CD8-positive, alpha-beta T cell (primary cell): ENCODE measurements at places on chromosomes 5 and 9.

DNA sequence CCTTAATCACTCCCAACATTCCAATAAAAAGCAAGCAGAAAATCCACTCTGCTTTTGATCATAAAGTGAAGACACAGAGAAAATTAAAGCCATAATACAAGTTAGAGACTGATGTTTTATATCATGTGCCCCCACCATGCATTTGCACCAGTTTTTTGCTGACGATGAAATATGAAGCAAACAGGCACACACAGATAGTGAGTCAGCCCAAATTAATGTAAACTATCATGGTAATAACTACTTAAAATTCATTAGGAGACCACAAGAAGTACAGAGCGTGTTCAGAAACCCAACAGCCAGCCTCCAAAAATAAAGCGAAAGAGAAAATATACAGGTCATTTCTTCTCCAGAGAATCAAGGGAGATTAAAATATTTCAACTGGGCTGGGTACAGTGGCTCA is 46.4 kb upstream of the KDM4C start:
- no peak for DNase-seq

- no peak for DNase-seq
Observed at GRCh38 chr9:72165326-72165725, 16.1 kb downstream of the GDA start.

DNA sequence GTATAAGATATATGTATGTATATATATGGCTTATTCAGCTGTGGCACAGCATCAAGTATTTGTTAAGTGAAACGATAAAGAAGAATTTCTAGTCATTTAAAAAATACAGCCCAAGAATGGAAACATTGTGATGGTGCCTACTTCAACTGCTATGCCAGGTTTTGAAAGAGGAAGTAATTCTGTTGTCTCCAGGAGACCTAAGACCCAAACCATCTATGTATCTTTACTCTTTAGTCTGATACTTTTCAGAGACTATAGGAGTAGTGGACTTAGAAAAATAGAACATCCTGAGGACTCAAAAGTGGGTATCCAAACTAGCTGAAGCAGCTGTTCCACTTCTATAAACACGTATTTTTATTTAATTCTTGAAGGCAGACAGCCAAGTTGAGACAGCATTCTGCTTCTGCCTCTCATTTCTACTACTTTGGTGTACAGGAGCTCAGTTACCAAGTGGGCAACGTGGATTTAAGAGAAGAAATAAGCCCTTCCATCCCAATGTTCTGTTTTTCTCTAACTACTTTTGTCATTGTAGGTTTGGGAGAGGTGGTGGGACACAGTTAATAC is 110.7 kb downstream of the RPS23 start:
- DNase-seq, result no peak

DNA sequence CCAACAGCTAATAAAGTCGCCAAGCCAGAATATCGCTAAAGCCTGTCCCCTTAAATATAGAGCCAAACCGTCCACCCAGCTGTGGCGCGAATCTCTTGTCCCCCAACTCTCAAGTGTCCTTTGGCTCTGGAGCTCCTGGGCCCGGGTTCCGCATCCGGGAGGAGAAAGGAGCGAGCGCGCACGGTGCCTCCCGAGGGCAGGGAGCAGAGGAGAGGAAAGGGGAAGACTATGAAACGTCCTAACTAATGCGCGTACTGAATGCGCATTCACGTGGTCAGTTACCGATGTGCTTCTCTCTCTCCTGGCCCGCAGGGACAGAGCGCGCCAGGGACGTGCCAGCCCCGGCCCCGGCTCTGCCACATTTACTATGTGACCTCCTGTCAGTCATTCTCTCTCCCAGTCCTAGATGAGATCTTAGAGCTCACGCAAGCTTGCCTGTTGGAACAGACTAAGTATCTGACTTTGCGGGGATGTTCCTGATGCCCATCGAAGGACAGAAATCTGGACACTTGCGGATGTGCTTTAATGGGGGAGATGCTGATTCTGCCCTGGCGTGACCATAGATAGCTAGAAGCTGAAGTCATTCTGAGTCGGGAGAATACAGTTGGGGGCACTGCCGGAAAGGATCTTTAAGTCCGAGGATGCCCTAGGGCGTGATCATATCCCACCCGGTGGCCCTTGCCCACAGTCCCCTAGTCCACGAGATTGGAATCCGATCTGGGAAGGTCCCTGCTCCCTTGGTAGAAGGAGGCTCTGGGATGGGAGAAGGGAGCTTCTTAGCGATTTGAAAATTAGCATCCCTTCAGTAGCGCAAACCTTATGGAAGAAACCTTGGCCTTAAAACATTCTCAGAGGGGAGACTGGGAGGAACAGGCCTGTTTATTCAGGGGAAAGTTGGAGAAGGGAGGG is 5.7 kb upstream of the EBF1 start:
- DNase-seq, result no peak

GRCh38 chr5:95175106-95175505 is 109.8 kb downstream of the MCTP1 start:
- DNase-seq, result no peak

- DNase-seq, result no peak
Observed at GRCh38 chr5:168171901-168172759, 119.3 kb upstream of the WWC1 start.

DNA sequence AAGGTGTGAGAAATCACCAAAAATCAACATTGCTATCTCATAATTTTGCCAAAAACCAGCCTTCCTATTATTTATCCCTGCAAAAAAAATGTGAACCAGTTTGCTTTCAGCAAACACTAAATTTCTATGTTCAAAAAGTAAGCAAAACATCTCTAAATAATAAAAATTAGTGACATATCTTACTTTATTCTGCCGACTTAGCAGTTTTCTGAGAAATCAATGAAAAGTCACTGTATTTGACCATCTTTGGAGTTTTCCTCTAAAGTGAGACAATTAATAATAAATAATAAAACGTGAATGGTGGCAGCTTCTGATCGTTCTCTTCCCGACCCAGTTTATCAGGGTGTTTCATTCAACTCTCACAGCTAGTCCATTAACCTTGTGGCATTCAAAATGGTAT is 158.6 kb upstream of the TARS1 start:
- DNase-seq, result no peak
